Immature natural killer cell (primary cell): ENCODE measurements at places on chromosomes 11 and 22.

GRCh38 chr11:111298413-111299100, at the start of gene POU2AF3:
Gene POU2AF3, plus strand, starts transcription at chr11:111298546. Its CDS starts 36 bp downstream, at chr11:111298582.
- no peak for DNase-seq

DNA sequence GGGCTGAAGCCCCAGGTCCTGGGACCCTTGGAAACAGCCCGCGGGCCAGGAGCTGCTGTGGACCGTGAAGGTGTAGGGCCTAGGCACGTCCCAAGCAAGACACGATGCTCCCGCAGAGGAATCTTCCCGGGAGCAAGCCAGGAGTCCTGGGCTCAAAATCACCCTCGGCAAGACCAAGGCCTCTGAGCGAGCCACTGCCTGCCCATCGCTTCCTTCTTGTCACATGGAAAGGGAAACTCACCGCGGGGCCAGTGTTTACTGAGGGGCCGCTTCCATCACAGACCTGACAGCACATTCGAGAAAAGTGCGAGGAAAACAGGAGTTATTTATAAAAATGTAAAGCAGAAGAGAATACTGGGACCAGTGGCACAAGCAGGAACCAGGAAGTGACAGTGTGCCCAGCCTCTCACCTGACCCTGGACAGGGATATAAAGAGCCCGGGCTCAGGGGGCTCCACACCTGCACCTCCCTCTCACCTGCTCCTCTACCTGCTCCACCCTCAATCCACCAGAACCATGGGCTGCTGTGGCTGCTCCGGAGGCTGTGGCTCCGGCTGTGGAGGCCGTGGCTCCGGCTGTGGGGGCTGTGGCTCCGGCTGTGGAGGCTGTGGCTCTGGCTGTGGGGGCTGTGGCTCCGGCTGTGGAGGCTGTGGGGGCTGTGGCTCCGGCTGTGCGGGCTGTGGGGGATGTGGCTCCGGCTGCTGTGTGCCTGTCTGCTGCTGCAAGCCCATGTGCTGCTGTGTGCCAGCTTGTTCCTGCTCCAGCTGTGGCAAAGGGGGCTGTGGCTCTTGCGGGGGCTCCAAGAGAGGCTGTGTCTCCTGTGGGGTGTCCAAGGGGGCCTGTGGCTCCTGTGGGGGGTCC, at the start of gene KRTAP5-5:
Gene KRTAP5-5 (plus strand): TSS at position 450 of the 860 bp plus-strand sequence. CDS start 66 bp downstream, at position 516.
- DNase-seq, result no peak

GRCh38 chr11:1546536-1547466, 25.3 kb downstream of the DUSP8 start:
- peak; percentile 45 for DNase-seq

GRCh38 chr11:17609291-17610084, 62.4 kb downstream of the OTOG start:
- DNase-seq, result no peak

GRCh38 chr11:30852091-30852490, 265.9 kb upstream of the MPPED2 start:
- no peak for DNase-seq

GRCh38 chr22:36183446-36183845, 18.2 kb downstream of the APOL4 start:
- DNase-seq, result no peak

DNA sequence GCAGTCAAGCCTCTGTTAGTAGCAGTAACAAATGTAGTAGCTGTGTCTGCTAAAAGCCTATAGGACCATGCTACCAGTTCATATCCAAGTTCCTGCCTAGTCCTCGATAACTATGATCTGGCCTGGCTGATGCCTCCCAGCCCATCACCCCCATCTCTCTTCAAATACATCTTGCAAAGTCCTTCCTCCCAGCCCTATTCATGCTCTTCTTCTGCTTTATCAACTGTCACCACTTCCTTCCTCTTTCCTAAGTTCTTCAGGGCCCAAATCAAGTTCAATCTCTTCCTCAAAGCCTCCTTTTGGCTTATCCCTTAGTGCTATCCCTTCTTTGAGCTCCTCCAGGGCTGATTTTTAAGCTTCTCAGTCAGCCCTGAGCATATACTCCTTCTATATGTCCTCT, 150.9 kb upstream of the THY1 start:
- DNase-seq, result no peak

DNA sequence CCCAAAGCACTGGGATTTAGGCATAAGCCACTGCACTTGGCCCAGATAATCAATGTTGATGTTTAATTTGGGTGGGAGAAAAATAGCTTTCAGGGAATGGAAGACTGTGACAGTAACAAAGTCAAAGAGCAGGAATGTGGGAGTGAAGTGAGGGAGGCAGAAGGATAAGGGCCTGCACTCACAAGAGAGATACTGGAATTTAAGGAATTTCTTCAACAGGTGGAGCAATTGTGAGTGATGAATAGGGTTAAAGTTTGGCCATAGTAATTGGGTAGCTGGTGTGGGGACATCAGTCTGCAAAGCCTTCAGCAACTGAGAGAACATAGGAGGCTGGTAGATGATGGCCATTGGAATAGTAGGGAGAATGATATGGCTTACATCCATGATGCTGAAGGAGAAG, 8.6 kb upstream of the APBB1 start:
- DNase-seq, result no peak

- DNase-seq, result no peak
These were observed 466.7 kb upstream of the B3GAT1 start for GRCh38 chr11:134878785-134879184.

DNA sequence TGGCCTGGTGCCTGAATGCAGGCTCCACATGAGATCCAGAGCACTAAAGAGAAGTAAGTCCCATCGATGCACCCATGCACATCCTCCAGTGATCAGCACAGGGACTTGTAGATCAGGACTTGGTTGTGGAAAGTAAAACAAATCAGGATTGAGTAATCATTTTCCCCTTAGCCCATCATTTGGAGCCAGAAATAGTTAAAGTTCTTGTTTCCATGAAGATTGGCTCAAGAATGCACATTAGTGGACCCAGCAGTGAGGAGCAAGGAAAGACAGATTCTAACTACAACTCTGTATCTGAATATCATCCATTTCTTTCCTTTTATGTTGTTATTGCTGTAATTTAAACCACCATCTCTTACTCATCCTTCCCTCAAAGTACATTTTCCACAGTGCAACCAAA, 19.1 kb downstream of the CCDC83 start:
- DNase-seq, result no peak

DNA sequence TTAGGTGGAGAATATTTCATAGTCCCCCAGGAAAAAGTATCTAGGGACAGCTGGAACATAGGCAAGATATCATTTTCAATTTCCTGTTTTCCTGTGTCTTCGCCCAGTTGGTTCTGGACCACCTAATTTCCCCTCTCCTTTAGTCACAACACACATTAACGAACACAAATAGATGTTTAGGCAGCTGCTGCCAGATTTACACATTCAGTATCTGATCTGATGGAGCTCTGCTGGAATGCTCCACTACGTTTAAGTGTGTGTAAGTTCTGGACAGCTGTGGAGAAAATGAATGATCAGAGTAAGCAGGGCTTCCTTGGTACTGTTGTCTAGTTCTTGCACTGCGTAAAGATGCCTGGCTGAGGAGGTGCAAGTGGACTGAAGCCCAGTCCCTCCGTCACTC, 36.1 kb upstream of the CLPB start:
- no peak for DNase-seq

DNA sequence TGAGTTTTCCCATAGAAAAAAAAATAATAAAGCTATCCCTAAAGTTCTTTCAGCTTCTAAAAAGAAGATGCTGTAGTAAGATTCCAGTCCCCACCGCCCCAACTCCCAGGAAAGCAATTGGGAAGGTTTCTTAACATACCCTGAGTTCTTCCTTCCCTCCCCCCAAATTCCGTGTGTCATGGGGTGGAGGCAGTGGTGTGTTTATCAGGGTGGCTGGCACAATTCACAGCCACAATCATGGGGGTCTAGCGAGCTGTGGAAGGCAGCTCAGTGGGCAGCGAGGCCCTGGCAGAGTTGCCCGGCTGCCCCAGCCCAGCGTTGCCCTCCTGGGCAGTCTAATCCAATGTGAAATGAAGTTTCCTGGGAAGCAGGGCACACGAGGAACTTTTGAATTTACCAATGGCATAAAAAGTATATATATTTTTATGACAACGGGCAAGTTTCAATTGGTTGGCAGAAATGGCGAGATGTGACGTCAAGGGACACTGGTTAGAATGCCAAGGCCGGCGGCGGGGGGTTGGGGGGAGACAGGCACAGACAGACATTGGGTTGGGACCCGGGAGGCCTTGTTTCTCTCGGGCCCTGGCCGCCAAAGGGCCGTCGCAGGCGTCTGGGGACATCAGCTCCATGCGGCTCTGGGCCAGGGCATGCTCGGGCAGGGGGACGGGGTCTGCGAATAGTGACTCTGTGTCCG, 80.7 kb upstream of the PPARA start:
- peak; percentile 41 for DNase-seq

GRCh38 chr11:15699978-15700377, 585.3 kb downstream of the INSC start:
- no peak for DNase-seq

GRCh38 chr11:26994631-26995095, 751 bp downstream of the FIBIN start:
- DNase-seq, result no peak

DNA sequence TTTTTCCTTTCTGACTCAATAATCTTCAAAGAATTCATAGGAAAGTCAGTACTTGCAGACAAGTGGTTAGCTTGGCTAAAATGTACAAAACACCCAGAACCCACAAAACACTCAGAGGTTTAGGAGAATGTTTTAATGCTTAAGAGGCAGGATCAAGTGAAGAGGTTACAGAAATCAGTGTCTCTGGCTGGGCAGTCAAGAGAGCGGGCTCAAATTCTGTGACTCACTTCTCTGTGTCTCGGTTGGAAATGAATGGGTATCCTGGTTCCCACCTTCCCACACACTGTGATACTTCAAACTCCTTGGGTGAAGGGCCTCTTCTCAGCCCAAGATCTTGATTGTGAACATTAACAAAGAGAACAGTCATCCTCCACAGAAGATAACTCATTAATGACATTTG, 3.8 kb downstream of the MPEG1 start:
- no peak for DNase-seq

DNA sequence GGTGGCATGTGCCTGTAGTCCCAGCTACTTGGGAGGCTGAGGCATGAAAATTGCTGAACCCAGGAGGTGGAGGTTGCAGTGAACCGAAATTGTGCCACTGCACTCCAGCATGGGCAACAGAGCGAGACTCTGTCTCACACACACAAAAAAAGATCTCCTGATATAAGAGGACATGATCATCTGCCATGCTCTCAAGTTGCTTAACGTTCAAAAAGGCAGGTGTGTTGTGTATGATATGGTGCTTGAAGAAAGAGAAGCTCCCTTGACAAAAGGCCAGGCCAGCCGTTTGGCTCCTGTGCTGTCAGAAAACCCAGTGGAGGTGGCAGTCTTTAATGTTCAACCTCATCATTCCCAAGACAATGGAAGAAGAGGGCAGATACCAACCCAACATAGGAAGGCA, 117.3 kb upstream of the PLET1 start:
- DNase-seq, result no peak

DNA sequence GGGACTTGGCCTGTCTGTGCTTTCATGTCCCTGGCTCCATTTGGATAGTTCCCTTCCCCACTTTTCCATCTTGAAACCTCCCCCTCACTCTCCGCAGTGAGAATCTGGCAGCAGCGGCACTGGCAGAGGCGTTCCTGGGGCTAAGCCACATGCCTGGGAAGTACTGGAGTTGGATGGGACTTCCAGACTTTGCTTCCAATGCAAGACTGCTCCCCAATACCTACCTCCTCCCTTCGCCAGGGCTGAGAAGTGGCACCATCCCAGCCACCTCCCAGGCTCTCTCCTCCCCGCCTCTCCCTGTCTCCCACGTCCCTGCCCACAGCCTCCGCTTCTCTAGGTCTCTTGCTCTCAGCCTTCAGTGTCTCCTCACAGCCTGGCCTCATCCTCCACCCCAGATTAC, 16.6 kb downstream of the TST start:
- DNase-seq, result no peak

- no peak for DNase-seq
These were observed 7.6 kb upstream of the CYP2D6 start for GRCh38 chr22:42138122-42138770.

DNA sequence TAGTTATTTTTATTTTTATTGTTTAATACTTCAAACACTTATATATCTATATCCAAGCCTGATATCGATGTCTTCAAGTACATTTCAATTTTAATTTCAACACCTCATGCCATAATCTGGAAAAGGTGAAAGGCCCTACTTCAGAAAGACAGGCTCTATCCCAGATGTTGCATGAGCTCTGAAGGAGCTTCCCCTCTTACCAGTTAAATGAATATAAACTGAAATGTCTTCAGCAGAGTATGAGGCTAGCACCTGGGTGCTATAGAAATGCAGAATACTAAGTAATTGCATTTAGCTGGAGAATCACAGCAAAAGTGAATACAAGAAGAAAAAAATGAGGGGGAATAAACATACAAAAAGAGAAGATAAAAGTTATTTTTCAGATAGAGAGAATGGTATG, 11.5 kb upstream of the GRIA4 start:
- no peak for DNase-seq

- peak; percentile 7 for DNase-seq
These were observed 9.3 kb downstream of the CD82 start for GRCh38 chr11:44574610-44575287.

DNA sequence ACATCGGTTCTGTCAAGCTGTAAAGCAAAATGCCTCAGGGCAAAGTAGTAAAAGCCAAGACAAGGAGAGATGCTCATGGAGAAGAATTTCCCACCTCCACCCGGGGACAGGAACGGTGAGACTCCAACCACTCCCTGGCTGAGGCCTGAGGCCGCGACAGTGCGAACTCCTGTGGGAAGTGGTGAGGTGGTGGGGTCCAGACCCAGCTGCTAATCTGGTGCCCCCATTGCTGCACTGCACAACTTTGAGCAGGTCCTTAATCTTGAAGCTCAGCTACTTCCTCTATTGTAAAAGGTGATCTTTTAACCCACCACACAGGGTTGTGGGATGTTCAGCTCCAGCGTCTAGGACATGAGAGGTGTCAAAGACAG, 83.9 kb downstream of the ZC3H12C start:
- DNase-seq, result no peak

GRCh38 chr11:123775715-123776549, 21.6 kb upstream of the OR6X1 start:
- DNase-seq, result no peak

DNA sequence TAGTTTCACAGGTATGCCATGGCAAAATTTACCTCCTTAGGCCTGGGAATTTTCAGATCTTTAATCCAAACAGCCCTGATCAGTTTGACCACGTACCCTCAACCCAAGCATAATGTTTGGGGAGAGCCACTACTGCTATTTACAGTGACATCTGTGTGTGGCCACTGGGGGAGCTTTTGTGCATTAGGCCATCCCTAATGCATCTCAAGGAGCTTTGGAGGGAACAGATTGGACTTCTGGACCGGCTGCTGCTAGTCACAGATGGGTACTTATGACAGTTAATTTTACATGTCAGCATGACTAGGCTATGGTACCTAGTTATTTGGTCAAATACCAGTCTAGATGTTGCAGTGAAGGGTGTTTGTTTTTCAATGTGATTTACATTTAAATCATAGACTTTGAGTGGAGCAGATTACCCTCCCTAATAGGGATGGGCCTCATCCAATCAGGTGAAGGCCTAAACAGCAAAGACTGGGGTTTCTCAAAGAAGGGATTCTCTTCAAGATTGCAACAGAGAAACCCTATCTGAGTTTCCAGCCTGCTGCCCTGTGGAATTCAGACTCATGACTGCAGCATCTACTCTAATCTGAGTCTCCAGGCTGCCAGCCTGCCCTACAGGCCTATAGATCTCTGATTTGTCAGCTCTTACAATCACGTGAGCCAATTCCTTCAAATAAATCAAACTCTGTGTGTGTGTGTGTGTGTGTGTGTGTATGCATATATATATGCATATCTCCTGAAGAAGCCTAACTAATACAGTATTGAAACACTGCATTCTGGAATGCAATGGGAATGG, 38.0 kb upstream of the GALNT18 start:
- DNase-seq, result no peak
